Hair follicular keratinocyte (primary cell): ENCODE measurements at places on chromosomes 1 and 21. TPM values are rescaled to one million over a fixed set of nuclear protein-coding genes. Genes with fewer than 3 reads are reported as not detected.

UCK2 gene
- total RNA-seq, result 88.8 and 112 TPM in 2 replicates

OTUD7B gene
- 6.4 and 7.5 TPM in 2 replicates for total RNA-seq

RCSD1 gene
- 0.27 and 0.31 TPM in 2 replicates for total RNA-seq

CTSE gene
- total RNA-seq, result 0.08 and 0.34 TPM in 2 replicates

MIXL1 gene
- total RNA-seq, result not detected in 2 replicates

LCE1A gene
- 2.9 TPM in 1 of 2 replicates, not detected in the other for total RNA-seq

SPRR2E gene
- total RNA-seq, result 1.1 TPM in 1 of 2 replicates, not detected in the other

ZNF326 gene
- total RNA-seq, result 3.0 and 5.1 TPM in 2 replicates

FASLG gene
- total RNA-seq, result not detected in 2 replicates

GPR161 gene
- 16.1 and 23.4 TPM in 2 replicates for total RNA-seq

FMO3 gene
- not detected in 2 replicates for total RNA-seq

KRTAP19-6 gene
- not detected in 2 replicates for total RNA-seq

CLCA1 gene
- total RNA-seq, result 0.08 TPM in 1 of 2 replicates, not detected in the other

ITLN2 gene
- not detected in 2 replicates for total RNA-seq

AMY1C gene
- not detected in 2 replicates for total RNA-seq

PPP1R8 gene
- 28.7 and 41.9 TPM in 2 replicates for total RNA-seq

ST6GALNAC5 gene
- 3.3 and 6.4 TPM in 2 replicates for total RNA-seq

NR1I3 gene
- total RNA-seq, result not detected in 2 replicates

TRIM17 gene
- total RNA-seq, result 1.4 TPM in 1 of 2 replicates, not detected in the other

ZNF648 gene
- total RNA-seq, result not detected in 2 replicates

COL24A1 gene
- total RNA-seq, result not detected in 2 replicates

SPATA17 gene
- 0.30 and 0.55 TPM in 2 replicates for total RNA-seq

CACHD1 gene
- total RNA-seq, result 1.5 and 1.6 TPM in 2 replicates
